Activated CD4-positive, alpha-beta T cell treated with anti-CD3 and anti-CD28 coated beads, Interleukin-2, amount 10 ng/mL, durations not matched to agents 7 days and 5 days (primary cell): ENCODE measurements at places on chromosomes 2 and 18. TPM values are rescaled to one million over a fixed set of nuclear protein-coding genes. Genes with fewer than 3 reads are reported as not detected.

GRCh38 chr2:109417701-109418335, 195.9 kb downstream of the SEPTIN10 start:
- no peaks in the 10 kb centered on the region for H3K4me1 ChIP-seq
- no peaks in the 10 kb centered on the region for H3K27me3 ChIP-seq
- no peaks in the 10 kb centered on the region for H3K36me3 ChIP-seq
- H3K4me3 ChIP-seq, result no peak overlapping the region
- DNase-seq, result no peak

Gene BMP10
- total RNA-seq, result not detected

Gene MROH2A
- total RNA-seq, result not detected

Gene ZSWIM2
- total RNA-seq, result not detected

GRCh38 chr18:46920653-46921052, 3.3 kb downstream of the KATNAL2 start:
- H3K27me3 ChIP-seq, result peaks cover 2% of the 10 kb centered on the region
- H3K4me3 ChIP-seq, result no peak overlapping the region
- H3K4me1 ChIP-seq, result peaks cover 21% of the 10 kb centered on the region

GRCh38 chr2:160510617-160511016, 17.0 kb upstream of the RBMS1 start:
- DNase-seq, result no peak
- H3K4me3 ChIP-seq, result no peak overlapping the region
- H3K27me3 ChIP-seq, result no peaks in the 10 kb centered on the region
- H3K36me3 ChIP-seq, result peaks cover 3% of the 10 kb centered on the region
- H3K4me1 ChIP-seq, result peaks cover 35% of the 10 kb centered on the region

GRCh38 chr2:135132314-135132713, 80.2 kb downstream of the RAB3GAP1 start:
- H3K4me1 ChIP-seq, result peaks cover 6% of the 10 kb centered on the region
- no peak for DNase-seq
- no peak overlapping the region for H3K4me3 ChIP-seq
- H3K36me3 ChIP-seq, result peaks cover 52% of the 10 kb centered on the region
- no peak overlapping the region for H3K27ac ChIP-seq

DNA sequence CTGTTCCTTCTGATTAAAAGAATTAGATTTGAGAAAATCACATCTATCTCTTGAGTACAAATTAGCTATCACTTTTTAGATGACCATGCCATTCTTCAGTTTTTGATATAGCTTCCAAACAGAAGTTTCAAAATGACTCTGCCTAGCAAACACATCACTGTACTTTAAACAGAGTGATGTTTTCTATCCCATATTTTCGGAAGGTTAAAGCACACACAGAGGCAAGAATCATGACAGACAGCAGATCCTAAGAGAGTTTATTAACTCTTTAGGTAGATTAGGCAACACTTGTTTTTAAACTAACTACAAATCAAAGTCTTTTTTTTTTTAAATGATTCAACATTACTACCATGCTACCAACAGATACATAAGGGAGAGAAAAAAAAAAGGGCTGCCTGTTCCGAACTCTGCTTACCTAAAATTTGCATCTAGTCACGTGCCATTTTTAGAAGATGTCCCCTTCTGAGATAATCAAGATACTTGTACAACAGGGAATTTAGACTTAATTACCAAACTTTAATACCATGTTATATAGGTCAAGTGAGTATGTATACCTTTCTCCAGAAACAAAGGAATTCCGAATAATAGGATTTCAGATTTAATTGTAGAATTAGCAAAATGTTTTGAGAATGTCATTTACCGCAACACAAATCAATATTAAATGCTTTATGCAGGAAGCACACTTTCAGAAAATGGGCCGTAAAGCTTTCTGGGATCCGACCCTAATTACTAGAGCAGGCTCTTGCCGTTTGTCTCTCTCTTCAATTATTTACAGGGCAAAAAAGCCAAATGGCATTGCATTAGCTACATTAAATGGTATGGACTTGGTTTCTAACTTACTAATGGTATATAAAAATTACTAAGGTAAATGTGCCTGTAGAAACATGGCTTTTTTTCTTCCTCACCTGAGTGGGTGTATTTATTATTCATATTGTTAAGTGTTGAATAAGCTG, 2.6 kb downstream of the RBMS1 start:
- peaks cover 8% of the 10 kb centered on the region for H3K27me3 ChIP-seq
- H3K27ac ChIP-seq, result peak overlapping the region; percentile 97
- H3K4me1 ChIP-seq, result peaks cover 54% of the 10 kb centered on the region
- DNase-seq, result no peak
- peaks cover 14% of the 10 kb centered on the region for H3K36me3 ChIP-seq
- H3K4me3 ChIP-seq, result peak overlapping the region; percentile 95

Gene TMEM182
- 2.5 TPM for total RNA-seq

GRCh38 chr18:57433482-57433881, 1.7 kb upstream of the ONECUT2 start:
- no peak overlapping the region for H3K27ac ChIP-seq
- peaks cover 13% of the 10 kb centered on the region for H3K36me3 ChIP-seq
- no peak for DNase-seq
- H3K4me1 ChIP-seq, result peaks cover 24% of the 10 kb centered on the region

DNA sequence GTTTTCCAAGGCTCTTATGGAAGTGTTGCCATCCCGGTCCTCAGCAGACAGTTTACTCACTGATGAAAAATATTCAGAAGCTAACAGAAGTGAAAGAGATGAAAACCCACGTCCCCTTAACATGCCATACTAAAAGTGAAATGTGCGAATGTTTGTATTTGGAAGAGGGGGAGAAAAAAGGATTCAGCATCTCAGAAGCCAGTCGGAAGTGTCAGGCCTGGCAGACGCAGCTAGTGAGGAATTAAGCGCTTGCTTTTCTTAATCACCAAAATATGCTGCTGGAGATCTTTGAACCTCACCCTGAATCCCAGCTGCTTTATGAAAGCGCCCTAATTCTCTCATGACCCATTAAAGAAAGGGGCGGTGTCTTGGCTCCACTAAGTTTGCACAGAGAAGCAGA, 653.7 kb downstream of the DCDC2C start:
- no peak overlapping the region for H3K4me3 ChIP-seq
- H3K36me3 ChIP-seq, result no peaks in the 10 kb centered on the region
- H3K27me3 ChIP-seq, result no peaks in the 10 kb centered on the region
- H3K4me1 ChIP-seq, result no peaks in the 10 kb centered on the region
- H3K27ac ChIP-seq, result no peak overlapping the region

DNA sequence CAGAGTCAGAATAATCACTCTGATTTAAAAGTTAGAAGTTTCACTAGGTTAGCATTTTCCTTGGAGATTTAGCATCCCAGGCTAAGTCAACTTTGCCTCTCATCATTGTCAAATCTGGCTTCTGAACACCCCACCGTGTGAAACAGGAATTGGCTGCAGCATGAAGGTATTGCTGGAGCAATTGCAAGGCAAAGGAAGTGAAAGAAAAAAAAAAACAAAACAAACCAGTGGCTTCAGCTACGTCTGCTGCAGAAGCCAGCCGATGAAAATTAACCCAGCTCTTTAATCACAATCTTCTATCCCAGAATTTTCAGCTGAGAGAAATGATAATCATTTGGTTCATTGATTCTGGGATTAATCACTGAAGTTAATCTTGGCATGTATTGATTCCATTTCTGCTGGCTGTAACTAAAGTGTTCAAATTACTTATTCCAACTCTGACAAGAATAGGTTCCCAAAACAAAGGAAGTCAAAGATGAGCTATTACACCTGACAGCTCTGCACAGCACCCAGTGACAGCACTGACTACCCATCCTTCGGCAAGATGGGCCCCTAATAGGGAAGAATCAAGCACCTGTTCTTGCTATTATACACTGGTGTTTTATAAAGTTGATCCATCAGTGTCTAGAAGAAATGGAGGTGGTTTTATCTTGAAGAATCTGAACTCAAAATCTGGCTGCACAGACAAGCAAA, 42.7 kb upstream of the REG3G start:
- no peaks in the 10 kb centered on the region for H3K4me1 ChIP-seq
- H3K27me3 ChIP-seq, result no peaks in the 10 kb centered on the region
- H3K36me3 ChIP-seq, result no peaks in the 10 kb centered on the region
- no peak overlapping the region for H3K4me3 ChIP-seq
- H3K27ac ChIP-seq, result no peak overlapping the region
- DNase-seq, result no peak

GRCh38 chr2:128441341-128442052, 122.8 kb upstream of the HS6ST1 start:
- H3K4me3 ChIP-seq, result no peak overlapping the region
- H3K36me3 ChIP-seq, result no peaks in the 10 kb centered on the region
- peaks cover 4% of the 10 kb centered on the region for H3K4me1 ChIP-seq
- no peaks in the 10 kb centered on the region for H3K27me3 ChIP-seq

DNA sequence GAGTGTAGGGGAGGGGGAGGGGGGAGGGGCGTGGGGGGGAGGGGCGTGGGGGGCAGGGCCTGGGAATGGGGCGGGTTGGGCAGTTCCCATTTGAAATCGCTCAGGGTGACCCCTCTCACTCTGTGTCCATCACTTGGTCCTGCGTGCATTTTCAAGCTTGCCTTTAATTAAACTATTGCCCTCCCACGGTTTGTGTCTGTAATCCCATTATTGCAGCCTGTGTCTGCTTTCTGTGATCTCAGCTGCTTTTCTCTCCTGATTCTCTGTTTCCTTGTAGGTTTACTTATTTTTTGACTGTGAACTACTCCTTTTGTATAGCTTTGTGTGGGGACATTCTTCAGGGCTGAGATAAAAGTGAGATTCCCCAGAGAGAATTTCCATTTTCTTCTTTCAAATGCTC, 1.3 kb downstream of the DCDC2C start:
- H3K27ac ChIP-seq, result no peak overlapping the region
- peaks cover 2% of the 10 kb centered on the region for H3K36me3 ChIP-seq
- DNase-seq, result no peak
- no peak overlapping the region for H3K4me3 ChIP-seq
- H3K27me3 ChIP-seq, result peaks cover 29% of the 10 kb centered on the region
- no peaks in the 10 kb centered on the region for H3K4me1 ChIP-seq

Gene MC5R
- total RNA-seq, result not detected

- H3K27me3 ChIP-seq, result no peaks in the 10 kb centered on the region
- H3K27ac ChIP-seq, result no peak overlapping the region
- no peak overlapping the region for H3K4me3 ChIP-seq
- H3K36me3 ChIP-seq, result no peaks in the 10 kb centered on the region
- DNase-seq, result no peak
These were observed 1063.4 kb upstream of the CRIM1 start for GRCh38 chr2:35292199-35292598.

DNA sequence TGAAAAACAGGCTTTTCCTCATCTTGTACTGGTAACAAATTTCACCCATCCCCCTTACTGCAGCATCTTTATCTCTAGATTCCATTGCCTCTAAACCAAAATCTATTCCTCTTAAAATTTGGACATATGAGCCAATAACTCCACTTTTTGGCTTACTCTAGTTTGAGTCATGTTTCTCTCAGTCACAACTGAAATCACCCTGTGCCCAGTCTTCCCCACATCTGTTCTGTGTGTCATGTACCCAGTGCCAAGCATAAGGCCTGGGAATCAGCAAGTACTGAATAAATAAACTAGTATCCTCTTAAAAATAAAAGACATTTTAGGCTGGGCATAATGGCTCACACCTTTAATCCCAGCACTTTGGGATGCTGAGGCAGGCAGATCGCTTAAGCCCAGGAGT, 20.8 kb upstream of the CHN1 start:
- H3K4me1 ChIP-seq, result peaks cover 4% of the 10 kb centered on the region
- no peak overlapping the region for H3K4me3 ChIP-seq
- H3K36me3 ChIP-seq, result no peaks in the 10 kb centered on the region
- H3K27me3 ChIP-seq, result no peaks in the 10 kb centered on the region
- H3K27ac ChIP-seq, result no peak overlapping the region

Gene ABCG5
- total RNA-seq, result not detected

Gene COLEC12
- not detected for total RNA-seq

Gene ZC3H8
- total RNA-seq, result 19.3 TPM

Gene SNORC
- 0.97 TPM for total RNA-seq

DNA sequence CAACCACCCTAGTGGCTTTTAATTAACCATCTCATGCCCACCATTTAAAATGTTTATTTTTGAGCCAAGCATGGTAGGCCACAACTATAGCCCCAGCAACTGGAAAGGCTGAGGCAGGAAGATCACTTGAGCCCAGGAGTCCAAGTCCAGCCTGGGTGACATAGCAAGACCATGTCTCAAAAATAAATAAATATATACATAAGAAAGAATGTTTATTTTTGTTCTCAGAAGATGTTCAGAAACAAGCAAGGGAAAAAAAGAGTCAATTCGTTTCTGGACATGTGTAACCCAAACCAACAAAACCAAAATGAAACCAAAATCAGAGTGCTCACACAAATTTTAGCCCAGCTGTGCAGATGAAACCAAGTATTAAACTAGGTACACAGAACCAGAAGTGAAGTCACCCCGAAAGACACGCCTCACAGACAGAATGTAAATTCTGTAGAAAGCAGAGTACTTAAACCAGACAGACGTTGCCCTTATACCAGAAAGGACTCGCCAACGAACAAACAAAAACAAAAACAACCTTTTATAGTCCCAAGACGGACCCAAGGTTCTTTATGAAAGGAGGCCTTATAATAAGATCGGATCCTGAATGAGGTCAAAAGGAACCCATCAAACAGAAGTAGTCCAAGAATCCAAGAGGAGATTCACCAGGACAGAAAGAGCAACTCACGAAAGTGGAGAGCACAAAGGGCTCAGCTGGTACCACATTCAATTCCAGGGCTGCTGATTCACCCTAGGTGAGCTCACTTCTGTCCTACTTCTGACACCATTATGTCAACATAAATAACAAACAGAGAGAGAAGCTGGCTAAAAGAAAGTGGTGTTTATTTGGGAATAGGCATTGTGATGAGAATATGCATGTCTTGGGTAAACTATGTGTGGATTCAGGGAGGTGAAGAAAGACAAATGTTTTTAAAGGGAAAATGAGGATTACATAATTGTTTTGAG, 31.8 kb upstream of the MTCL1 start:
- H3K4me1 ChIP-seq, result no peaks in the 10 kb centered on the region
- H3K36me3 ChIP-seq, result no peaks in the 10 kb centered on the region
- no peak for DNase-seq
- no peak overlapping the region for H3K27ac ChIP-seq
- no peak overlapping the region for H3K4me3 ChIP-seq

GRCh38 chr2:96877631-96878092, 7.8 kb upstream of the SEMA4C start:
- peaks cover 3% of the 10 kb centered on the region for H3K27me3 ChIP-seq
- no peaks in the 10 kb centered on the region for H3K36me3 ChIP-seq
- peaks cover 7% of the 10 kb centered on the region for H3K4me1 ChIP-seq
- DNase-seq, result no peak
- no peak overlapping the region for H3K27ac ChIP-seq

DNA sequence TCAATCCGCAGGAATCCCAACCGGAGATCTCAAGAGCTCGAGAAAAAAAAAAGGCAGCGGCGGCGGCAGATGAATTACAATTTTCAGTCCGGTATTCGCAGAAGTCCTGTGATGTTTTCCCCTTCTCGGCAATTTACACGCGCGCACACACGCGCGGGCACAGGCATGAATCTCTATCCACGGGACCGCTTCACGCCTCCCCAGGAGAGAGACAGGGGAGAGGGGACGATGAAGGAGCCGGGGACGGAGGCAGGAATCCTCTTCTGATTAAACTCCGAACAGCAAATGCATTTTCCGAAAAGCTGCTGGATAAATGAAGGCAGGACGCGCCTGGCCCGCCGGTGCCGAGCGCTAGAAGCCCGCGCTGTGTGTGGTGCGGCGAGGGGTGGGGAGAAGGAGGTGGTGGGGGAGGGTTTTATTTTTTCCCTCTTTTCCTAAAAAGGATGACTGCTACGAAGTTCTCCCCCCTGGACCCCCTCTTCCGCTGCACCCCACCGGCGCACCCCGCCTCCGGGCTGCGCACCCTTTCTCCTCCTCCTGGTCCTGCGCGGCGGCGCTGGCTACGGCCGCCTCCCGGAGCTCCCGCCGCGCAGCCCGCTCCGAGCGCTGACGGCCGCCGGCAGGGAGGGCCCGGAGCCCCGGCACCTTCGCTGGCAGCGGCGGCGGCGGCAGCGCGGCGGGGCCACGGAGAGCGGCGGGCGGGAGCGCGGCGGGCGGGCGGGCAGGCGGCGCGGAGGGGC, at the start of gene BCL2:
BCL2 (minus strand) TSS at position 387 of the 740 bp plus-strand sequence.
- peaks cover 33% of the 10 kb centered on the region for H3K4me1 ChIP-seq
- peak within 1 kb of the TSS; percentile 96 for H3K27ac ChIP-seq
- H3K27me3 ChIP-seq, result no peaks in the 10 kb centered on the region
- H3K36me3 ChIP-seq, result peaks cover 43% of the 10 kb centered on the region
